ENCODE measurements at places on chromosomes 1 and 21. TPM values are rescaled to one million over a fixed set of nuclear protein-coding genes. Genes with fewer than 3 reads are reported as not detected.

TCEA3 gene
- 0.34 TPM for total RNA-seq

LCE1D gene
- not detected for total RNA-seq

VPS26C gene
- 101 TPM for total RNA-seq

SLC35F3 gene
- total RNA-seq = not detected

ITSN1 gene
- total RNA-seq = 48.9 TPM

IRF2BP2 gene
- total RNA-seq = 101 TPM

AQP10 gene
- not detected for total RNA-seq
